NCI-H2227 treated with DMSO at 0.1 percent for 48 hours (cell line): ENCODE measurements at places on chromosomes 5 and 9.

DNA sequence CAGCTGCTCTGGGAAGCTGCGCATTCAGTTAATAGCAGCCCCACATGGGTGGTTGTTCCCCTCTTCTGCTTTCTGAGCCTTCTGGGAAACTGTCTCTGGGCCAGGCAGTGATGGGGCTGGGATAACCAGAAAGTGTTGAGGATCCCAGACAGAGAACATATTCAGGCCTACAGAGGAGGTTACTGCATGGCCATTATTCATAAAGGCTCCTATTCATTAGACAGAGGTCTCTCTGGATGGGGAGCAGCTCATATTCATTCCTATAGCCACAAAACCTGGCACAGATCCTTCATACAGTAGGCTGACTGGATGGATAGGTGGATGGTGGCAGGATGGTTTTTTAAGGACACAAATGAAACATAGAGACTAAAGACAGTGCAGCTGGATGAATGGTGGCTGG, 76.3 kb downstream of the HSPA4 start:
- no peak for DNase-seq

DNA sequence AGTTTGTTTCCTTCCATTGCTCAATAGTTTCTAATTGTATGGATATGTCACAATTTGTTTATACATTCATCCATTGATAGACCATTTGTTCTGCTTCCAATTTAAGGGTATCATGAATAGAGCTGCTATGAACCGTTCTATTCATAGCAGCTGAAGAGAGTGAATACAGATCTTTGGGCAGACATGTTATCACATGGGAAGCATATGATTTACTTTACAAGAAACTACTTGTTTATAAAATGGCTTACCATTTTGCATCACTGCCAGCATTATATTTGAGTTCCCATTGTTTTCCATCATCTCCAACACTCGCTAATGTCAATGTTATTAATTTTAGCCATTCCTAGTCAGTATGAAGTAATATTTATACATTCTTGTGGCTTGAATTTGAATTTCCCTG, 549.0 kb downstream of the MAT2B start:
- no peak for DNase-seq

DNA sequence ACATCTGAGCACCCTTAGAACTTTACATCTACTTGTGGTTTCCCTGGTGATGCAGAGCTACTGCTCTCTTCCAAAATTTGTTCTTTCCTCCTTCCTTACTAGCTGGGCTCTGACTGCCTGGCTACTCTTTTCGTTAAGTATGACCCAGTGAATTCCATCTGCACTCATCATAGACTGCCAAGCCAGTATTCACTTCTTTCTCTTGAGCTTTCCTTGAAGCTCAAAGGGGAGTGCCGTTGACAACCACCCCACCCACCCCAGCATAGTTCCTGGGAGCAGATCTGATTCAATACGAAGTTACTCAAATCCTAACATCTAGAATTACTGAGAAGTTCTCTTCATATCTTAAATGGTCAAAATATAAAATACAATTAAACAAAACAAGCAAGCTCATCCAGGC, 190.5 kb downstream of the ADAMTS12 start:
- DNase-seq, result no peak

DNA sequence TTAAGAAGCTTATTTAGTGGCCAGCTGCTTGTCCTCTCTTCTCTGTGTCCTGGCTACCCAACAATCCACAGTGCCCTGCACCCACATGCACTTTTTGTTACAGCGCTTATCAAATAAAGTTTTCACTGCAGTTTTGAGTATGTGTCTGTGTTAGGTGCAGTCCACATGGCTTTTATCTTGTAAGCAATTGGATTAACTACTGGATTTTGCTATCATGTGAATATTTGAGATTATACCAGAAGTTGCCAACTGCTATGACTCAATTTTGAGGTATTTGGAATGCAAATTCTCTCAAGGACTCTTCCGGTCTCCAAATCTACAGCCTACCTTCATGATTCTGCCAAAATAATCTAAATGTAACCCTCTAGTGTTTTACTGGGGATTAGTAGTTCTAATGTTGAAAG, 690.2 kb downstream of the NR2F1-AS1 start:
- no peak for DNase-seq

DNA sequence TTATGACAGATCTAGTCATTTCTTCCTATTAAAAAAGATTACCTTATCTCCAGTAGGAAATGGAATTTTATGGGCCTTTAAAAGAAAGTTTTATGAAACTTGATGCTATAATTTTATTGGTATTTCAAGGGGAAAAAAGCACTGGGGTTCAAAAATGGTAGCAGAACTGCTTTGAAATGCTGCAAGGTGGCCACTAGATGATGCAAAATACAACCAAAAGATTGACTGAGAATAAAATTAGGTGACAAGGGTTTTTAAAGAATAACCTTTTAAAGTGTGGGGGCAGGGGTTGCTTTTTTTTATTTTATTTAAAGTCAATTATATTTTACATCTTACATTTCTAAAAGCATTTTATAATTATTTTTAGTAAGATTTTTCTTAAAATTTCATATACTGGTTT, 61.7 kb downstream of the KLF9 start:
- DNase-seq, result peak; percentile 1

DNA sequence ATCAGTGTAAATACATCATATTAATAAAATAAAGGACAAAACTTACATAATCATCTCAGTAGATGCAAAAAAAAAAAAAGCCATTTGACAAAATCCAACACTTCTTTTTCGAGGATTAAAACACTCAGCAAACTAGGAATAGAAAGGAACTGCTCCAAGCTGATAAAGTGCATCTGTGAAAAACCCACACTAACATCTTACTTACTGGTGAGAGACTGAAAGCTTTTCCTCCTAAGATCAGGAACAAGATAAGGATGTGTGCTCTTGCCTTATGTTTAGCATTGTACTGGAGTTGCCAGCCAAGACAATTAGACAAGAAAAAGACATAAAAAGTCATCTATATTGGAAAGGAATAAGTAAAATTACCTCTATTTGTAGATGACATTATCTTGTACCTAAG, 120.2 kb upstream of the SAP30L start:
- DNase-seq, result no peak

DNA sequence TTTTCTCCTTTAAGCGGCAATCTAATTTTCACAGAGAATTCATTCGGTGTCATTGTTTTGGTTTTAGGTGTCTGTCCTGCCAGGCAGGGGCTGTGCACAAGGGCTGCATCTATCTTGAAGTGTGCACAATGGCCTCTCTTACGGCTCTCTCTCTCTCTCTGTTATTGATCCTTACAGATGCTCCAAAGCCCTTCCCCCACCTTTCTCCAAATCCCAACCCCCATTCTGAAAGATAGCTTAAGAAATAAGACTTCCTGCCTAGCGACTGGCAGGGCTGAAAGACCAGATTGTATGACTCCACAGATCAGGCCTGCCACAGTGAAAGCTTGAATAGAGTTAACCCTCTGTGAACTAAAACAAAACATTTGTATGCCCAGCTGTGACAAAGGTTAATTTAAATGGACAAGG, 86.5 kb upstream of the NR5A1 start:
- DNase-seq, result peak; percentile 5

- no peak for DNase-seq
Measured at GRCh38 chr5:179607160-179607931, 16.1 kb downstream of the HNRNPH1 start.

GRCh38 chr5:61010467-61011454, 65.8 kb downstream of the NDUFAF2 start:
- DNase-seq, result no peak

DNA sequence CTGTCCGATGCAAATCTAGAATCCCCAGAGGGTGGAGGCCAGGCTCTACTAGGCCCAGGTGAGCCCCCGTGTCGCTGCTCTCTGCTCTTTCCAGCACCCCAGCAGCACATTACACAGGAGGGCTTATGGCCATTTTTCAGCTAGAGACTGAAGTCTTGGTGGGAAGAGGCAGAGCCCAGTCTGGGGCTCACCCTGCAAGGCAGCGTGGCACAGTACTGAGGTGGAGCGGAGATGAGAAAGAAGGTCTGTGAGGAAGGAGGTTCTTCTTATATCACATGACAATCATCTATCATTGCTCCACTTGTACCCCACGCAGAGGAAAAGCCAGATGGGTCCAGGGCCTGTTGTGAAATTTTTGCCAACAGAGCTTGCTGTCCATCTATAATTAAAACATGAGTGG, 10.0 kb upstream of the KIF12 start:
- DNase-seq, result no peak
